Amygdala (tissue), 56 donors: ENCODE measurements at places on chromosomes 12 and 14.
A peak's percentile ranks its signal among the peaks of the same experiment; 100 is the strongest.

DNA sequence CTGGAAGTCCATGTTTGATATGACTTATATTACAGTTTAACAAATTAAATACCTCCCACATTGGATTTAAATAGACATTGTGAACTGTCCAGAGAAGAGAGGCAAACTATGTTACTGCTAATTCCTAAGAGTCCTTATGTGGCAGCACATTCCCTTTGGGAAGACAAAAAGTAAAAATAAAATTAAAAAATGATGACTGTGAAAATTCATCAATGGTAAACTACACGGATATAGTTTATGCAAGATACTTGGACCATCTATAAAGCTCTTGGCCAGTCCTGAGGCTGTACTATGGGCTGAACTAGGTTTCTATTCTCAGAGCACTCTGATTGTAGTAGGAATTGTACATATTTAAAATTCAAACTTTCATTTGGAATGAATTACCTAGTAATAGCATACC, 206.4 kb downstream of the LRRK2 start:
- DNase-seq: no peak

- no peak for DNase-seq
Observed at GRCh38 chr12:114384739-114385138, 21.2 kb downstream of the TBX5 start.

DNA sequence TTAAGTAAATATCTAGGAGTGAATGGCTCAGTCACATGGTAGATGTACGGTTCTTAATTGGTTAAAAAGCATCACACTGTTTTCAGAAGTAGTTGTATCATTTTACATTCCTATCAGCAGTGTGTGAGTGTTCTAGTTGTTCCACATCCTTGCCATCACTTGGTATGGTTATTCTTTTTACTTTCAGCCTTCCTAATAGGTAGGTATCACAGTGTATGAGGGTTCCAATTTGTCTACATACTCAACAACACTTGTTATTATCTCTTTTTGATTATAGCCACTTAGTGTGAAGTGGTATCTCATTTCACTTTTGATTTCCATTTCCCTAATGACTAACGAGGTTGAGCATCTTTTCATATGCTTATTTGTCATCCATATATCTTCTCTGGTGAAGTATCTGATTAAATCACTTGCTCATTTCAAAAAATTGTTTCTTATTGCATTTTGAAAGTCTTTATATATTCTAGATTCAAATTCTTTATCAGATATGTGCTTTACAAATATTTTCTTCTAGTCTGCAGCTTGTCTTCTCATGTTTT, 3.5 kb upstream of the SPRYD3 start:
- no peak for DNase-seq

GRCh38 chr12:122090759-122091515, 12.4 kb downstream of the MLXIP start:
- no peak for DNase-seq

DNA sequence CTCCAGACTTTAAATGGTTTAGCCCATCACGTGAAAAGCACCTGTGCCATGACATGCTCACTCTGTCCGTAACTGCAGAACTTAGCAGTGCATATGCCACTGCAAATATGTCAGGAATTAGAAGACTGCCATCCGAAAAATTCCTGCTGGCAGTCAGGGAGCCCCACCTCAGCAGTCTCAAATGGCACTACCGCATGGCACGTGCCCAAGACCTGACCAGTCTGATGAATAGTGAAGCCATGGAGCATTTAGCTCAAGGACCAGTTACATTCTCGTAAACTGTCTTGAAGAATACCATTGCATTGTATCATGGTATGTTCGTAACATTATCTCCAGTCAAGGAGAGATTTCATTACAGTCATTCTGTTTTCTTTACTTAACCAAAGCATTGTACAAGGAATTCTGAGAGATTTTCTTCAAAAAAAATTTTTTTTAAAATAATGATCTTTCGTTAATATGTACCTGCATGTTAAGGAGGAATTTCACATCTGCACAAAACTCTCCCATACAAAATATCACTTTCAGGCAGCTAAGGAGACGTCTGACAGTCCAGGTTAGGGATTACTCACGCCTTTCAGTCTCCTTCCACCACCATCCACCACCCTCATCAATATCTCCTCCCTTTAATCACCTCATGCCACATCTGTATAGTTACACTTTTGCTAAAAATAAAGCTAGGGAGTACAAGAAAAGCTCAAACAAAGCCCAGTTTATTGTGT, 138.5 kb downstream of the ANO2 start:
- no peak for DNase-seq

DNA sequence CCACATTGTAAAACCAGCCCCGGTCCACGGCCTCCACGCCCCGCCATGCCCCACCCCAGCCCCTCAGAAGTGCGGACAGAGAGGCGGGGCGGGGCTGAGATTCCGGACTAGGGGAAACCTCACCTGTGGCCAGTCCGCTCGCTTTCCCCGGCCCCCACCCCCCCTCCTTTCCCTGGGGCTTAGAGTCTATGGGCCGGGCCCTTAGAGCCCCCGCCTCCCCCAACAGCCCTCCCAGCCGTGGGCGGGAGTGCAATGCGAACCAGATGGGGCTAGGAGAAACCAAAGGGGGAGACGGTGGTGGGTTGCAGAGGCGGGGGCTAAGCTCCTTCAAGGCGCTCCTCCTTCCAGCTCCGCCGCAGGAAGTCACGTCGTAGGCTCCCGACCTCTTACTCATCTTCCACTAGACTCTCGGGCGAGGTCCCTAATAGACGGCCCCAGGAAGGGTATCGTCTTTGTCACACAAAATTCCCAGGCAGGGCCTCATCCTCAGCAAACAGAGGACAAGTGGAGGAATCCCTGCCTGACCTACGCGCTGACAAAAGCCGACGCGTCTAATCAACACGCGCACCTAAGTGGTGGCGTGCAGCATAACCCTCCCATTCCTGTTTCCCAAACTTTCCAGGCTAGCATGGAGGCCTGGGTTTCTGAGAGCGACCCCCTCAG, 1.1 kb upstream of the NAB2 start:
- no peak for DNase-seq

GRCh38 chr12:114982760-114983159, 298.8 kb upstream of the TBX3 start:
- DNase-seq: no peak

DNA sequence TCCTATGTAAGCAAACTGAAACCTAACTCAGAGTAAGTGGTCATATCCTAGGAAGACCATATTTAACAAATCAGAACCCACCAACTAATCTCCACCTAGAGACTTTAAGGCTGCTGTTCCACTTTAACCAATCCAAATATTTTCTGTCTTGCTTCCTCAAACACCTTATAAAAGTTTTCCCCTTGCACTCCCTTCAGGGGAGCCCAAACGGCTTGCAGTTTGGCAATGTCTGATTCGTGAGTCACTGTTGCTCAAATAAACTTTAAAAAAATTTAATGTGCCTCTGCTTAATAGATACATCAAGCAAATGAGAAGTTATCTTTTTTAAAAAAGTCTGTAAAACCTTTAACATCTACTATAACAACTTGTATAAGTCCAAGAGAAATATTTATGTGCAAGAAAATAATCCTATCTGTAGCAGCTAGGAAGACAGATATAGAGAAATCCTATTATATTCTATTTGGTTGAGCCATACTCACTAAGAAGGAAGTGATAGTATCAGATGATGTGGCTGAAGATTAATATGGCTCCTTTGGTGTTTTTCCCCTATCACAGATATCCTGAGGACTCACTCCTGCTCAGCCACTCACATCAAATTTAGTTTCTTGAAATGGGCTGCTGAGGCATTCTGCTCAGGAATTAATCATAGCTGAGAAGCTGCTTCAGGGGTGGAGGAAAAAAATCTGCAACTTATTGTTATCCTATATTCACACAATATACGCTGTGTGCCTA, 65.1 kb upstream of the DUSP6 start:
- no peak for DNase-seq

- DNase-seq: no peak
Observed at GRCh38 chr12:1857086-1857485, 36.7 kb downstream of the LRTM2 start.

DNA sequence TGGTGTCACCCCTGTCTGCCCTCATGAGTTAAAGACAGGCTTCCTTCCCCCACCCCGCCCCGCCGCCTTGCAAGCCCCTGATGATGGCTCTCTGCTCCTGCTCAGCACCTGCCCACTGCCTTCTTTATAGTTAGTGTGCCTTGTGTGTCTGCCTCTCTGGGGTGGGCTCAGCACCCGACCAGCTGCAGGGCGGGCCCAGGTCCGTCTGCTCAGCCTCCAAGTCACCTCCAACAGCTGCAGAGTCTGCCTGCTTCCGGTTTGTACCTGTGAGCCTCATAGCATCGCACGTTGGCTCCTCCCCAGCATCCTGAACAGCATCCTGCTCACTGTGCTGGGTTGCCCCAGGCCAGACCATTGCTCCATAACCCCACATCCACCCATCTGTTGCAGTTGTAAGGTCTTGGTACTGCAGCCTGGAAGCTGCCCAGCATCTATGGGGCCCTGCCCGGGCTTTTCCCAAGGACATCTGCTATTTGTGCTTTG, 3.5 kb downstream of the TGFB3 start:
- DNase-seq: no peak

- DNase-seq: no peak
Observed at GRCh38 chr12:128449146-128449894, 182.3 kb downstream of the TMEM132C start.

DNA sequence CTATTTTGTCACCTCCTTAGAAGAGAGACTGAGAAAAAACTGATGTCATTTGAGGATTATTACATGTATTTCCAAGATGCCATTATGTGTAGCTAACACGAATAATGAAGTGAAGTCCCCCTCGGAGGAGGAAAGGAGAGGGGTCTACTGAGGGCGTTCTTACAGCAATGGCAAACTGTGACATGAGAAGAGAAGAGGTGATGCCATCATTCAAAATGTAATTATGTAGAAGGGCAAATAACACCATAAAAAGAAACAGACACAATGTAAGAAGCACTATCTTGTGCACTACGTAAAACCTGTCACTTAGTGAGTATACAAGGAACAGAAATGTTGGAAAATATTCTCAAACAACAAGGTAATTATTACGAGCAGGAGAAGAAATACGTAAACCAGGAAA, 126.5 kb downstream of the NELL2 start:
- no peak for DNase-seq

DNA sequence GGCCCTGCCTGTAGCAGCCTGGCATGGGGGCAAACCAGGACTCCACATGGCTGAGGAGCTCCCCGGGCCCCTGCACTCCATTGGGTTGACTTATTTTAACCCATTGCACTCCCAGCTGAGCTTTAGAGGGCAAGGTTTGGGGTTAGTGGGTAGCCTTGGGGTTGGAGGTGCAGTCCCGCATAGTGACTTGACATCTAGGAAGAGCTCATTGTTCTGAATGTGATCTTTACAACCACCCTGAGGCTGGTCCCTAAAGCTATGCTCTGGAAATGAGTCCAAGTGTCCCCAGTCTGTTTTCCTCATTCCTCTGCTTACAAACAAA, 36.4 kb downstream of the NFKBIA start:
- no peak for DNase-seq

- no peak for DNase-seq
Observed at GRCh38 chr12:15966426-15966825, 55.3 kb downstream of the DERA start.

GRCh38 chr12:68900241-68900640, 32.7 kb downstream of the CPM start:
- DNase-seq: no peak

GRCh38 chr14:78851189-78851588, 681.0 kb downstream of the NRXN3 start:
- DNase-seq: no peak

DNA sequence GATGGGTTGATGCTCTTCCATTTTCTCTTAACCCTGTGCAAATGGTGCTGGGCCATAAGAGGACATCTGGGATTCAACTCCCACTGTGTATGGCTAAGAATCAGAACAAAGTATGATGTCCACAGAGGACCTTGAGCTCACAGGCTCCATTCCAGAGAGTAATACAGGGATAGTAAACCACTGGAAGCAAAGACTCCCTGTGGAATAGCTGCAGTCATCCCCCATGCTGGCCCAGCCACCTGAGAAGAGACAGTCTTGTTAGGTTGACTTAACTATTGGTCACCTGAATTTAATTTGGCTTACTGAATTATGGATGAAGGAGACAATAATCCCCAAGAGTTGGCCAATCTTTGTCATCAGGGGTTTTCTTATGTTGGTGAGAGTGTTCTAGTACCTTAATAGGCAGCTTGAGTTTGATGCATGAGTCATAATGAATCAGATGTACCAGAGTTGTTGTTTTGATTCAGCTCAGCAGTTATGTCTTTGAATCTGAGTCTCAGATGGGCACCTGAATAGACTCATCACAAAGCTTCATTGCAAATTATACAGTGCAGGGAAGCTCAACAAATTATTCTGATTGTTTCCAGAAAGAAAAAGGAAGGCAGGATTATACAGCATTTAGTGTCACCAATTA, 122.7 kb downstream of the SSPN start:
- no peak for DNase-seq

GRCh38 chr14:53517270-53517960, 364.3 kb upstream of the DDHD1 start:
- DNase-seq: no peak

GRCh38 chr14:72612041-72612440, 281.9 kb downstream of the DPF3 start:
- DNase-seq: no peak

DNA sequence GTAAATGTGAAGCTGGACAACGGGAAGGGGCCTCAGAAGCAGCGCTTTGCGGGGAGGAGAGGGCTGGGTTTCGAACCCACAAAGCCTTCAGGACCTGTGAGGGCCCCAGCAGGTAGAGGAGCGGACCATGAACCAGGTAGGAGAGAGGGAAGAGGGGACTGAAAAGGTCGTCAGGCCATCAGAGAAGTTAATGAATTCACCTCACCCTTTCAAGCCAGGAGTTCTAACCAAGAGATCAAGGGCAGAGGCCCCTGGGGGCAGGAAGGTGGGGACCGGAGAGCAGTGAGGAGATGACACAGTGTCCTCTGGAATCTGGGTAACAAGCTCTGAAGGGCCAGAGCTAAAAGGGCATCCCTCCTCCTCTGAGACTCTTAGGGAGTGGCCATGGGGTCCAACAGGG, 19.4 kb downstream of the SERPINA1 start:
- DNase-seq: no peak

- no peak for DNase-seq
Observed at GRCh38 chr12:67893022-67893580, 96.1 kb upstream of the IFNG-AS1 start.

DNA sequence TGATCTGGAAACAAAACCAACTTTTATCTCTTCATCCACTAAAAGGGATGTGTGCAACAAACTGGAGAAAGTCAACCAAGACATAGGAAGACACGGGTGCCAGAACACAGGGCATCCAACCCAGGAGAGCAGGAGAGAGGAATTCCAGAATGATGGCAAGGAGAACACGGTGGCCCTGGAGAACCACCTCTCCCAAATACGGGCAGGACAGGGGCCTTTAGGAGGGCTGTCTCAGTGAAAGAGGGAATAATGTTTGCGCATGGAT, 93.4 kb upstream of the EGLN3 start:
- DNase-seq: no peak

- peak; percentile 3 for DNase-seq
Observed at GRCh38 chr12:14892726-14893505, 7.3 kb upstream of the MGP start.

DNA sequence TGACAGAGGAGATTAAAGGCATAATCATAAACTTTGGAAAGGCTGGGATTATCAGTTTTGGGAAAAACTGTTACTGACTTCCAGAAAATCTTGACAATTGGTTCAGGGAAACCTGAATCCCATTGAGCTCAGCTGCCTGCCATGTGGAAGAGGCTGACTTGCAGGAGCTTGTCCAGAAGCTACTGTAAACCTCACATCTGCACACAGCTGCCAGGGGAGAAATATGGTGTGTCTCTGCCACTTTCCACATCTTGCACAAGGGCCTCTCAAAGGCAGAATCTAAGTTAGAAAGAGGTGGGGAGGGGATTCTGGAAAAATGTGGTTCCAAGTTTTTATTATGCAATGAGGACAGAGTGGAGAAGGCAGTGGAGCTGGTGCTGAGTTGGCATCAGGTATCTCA, 8.7 kb upstream of the BHLHE41 start:
- no peak for DNase-seq
